ENCODE measurements at places on chromosomes 16 and 17.

GRCh38 chr16:71459510-71459909 is 2.5 kb downstream of the ZNF23 start:
- no peak for DNase-seq

GRCh38 chr17:65173284-65173793 is 36.2 kb downstream of the RGS9 start:
- DNase-seq: peak; percentile 79

DNA sequence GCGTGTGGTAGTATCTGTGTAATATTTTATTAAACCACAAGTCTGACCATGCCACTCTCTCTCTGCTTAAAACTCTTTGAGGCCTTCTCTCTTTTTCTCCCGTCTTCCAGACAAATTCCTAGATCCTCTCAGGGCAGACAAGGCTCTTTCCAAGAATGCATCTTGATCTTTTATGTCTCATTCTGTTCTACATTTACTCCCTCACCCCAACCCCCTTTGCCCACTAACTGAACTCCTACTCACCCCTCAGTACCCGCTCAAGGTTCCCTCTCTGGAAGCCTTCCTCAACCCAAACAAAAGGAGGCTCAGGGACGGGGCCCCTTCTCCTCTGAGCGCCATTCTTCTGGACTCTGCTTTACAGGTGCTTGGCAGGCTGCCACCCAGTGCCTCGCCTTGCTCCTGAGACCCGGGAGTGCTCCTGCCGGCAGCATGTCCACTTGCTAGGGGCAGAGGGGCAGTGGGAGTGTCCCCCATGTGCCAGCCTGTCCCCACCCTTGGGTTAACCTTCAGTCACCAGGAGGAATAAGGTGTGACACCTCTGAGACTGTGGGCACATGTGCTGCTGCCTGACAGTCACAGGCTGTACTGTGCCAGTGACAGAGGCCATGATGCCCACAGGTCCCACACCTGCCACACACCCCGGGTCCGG is 9.2 kb downstream of the SLC13A2 start:
- DNase-seq: no peak

GRCh38 chr17:64005734-64006167 is 7.6 kb downstream of the PRR29 start:
- no peak for DNase-seq

DNA sequence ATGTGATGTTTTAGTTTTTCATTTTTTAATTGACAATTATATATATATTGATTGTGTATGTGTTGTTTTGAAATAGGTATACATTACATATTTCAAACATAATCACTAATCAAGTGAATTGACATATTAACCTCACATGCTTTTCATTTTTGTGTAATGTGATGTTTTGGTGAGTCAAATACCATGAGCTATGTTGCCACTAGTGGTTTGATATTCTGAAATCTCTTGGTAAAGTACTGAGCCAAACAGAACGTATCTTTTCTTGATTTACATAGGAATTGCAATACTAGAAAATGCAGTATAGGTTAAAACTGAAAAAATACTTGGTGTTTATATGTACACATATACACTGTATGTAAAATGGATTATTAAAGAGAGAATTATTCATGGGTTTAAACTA is 65.2 kb upstream of the SIAH1 start:
- no peak for DNase-seq

- DNase-seq: peak; percentile 83
These were observed at the start of gene GIT1 for GRCh38 chr17:29589524-29590410. Gene GIT1 (minus strand): TSS chr17:29589648. CDS start chr17:29589378, 270 bp downstream.

- DNase-seq: peak; percentile 19
These were observed 1.1 kb downstream of the ZCCHC14 start for GRCh38 chr16:87491522-87492290.

DNA sequence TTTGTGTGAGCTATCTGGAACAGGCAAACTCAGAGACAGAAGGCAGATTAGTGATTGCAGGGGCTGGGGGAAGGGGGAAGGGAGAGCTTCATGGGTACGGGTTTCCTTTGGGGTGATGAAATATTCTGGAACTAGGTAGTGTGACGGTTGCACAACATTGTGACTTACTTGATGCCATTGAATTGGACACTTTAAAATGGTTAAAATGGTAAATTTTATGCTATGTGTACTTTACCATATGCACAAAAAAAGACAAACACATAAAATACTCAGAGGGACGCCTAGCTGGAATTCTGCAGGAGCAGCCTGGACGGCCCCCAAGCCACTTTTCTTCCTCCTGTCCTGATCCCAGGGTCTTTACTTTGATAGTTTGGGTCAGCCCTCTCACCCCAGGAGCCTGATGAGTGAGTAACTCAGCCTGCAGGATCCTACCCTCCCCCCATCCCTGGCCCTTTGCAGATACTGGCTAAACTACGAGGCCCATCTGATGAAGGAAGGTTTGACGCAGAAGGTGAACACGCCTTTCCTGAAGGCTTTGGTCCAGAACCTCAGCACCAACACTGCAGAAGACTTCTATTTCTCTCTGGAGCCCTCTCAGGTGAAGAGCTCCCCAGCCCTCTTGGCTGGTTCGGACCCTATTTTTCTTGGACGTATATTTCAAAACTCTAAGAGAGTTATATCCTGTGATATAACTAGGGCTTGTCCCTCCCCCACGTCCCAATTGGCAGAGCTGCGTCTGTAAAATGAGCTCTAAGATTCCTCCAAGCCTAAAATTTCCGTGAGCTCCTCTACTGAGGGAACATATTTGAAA is 7.8 kb downstream of the ADGRG3 start:
- DNase-seq: no peak

GRCh38 chr17:17824119-17824782 is 12.5 kb downstream of the SREBF1 start:
- DNase-seq: no peak

DNA sequence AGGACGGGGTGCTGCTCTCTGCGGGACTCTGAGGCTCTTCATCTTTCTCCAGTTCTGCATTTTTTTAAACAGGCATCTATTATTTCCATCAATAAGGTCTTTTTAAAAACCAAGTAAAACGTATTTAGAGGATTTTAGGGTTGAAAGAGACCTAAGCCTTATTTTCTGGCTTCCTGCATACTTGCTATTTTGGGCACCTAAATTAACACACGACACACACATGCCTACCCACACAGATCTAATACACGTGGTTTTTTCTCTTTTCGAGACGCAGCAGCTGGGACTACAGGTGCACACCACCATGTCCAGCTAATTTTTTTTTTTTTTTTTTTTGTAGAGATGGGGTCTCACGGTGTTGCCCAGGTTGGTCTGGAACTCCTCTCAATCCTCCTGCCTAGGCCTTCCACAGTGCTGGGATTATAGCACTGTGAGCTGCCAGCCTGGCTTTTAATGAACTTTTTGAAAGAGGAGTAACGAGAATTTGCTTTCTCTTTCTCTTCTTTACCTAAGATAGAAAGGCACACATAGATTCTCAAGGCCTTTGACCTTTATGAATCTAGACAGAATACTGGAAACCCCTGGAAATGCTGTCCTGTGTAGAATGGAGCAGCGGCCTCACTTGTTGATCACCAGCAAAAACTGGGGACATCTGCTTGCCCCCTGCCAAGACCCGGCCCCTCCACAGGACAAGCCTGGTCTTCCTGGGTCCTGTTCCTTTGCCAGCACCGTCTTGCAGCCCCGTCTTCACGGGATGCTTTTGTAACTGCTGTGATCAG is 13.8 kb downstream of the DNAAF8 start:
- DNase-seq: no peak

DNA sequence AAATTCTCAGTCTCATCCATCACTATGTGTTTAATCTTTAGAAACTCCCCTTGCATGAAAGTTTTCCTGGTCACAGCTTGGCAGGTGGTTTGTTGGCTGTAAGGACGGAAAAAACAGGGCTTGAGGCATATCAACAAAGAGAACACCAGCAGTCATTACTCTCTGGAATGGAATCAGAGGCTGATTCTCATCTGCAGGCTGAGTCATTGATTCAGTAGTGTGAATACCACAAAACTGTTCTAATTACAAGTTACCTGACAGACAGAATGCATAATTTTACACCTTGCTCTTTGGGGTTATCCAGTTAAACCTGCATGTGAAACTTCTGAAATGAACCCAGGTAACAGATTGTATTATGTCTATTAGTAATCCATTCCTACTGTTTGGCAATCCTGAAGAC is 11.5 kb upstream of the SLFN12L start:
- DNase-seq: no peak

DNA sequence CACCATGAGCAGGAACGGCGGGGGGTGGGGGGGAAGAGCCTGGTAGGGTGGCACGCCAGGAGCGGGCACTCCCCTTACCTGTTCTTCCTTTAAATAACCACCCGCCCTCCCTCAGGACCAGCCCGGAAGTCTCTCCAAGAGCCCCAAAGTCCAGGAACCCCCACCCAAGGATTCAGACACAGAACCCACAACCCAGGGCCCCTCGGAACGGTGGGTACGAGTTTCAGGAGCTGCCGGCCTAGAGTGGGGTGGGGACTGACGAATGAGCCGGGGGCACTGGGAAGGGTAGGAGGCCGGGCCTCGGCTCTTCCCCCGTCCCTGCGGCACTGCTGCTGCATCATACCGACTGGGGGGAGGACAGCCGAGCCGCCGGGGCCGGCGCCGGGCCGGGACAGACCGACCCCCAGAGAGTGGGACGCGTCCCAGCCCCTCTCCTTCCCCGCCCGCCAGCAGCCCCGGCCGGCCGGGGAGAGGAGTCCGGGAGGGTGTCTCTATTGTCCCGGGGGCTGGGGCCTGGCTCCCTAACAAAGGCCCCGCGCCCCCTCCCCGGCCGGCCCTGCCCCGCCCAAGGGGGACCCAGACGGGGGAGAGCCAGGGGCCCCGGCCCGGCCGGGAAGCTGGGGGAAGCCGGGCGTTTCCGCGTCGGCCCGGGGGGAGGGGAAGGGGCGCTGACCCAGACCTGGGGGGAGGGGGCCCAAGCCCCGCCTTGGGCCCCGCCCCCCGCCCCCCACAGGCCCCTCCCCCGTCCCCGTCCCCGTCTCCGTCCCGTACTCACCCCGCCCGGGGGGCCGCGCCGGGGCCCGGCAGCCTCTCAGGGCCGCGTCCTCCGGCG is 747 bp downstream of the ATXN7L3 start:
- DNase-seq: peak; percentile 39

DNA sequence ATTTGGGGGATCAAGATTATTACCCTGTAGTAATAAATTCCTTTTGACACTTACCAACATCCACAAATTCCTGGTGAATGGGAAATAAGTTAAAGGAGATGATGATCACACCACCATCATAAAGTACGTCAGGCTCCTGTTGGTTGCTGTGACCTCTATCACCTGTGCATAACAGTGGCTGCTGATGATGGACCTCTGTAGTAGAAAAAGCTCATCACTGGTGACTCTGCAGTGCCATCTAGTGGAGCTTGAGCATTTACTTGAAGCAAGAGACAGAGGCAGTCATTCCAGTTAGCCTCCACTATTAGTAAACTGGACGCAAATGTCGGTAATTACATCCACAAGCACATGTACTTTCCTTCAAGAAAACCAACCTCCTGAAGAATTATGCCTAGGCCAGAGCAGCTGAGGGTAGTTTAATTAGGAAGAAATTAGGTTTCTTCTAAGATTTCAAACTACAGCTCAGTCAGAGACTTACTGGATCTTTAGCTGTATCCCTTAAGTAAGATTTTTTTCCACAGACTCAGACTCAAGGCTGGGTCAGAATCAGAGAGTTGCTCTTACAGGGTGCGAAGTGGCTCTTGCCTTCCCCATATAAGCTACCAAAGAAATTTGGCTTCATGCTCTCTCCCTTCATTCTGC is 39.3 kb downstream of the CYB561 start:
- peak; percentile 69 for DNase-seq

GRCh38 chr17:56838687-56839086 is 4.7 kb downstream of the DGKE start:
- no peak for DNase-seq

DNA sequence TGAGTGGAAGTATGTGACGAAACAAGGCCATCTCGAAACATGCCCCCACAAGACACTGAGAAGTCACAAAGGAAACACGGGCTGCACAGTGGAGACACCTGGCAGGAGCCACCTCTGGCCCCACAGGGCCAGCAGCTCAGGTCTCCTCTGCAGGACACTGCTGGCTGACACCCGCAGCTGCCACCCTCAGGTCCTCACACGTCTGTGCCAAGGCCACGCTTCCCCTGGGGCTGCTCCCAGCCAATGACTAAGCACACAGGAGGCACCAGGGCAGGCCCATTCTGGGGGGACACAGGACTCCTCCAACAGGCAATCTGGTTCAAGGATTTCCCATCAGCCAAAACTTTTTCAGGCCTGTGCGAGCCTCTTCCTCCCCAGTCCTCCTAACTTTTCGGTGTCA is 36.4 kb downstream of the MBTPS1 start:
- DNase-seq: no peak

GRCh38 chr17:4530799-4531730 is 24.1 kb downstream of the MYBBP1A start:
- DNase-seq: no peak

GRCh38 chr16:2143878-2144485 is 4.4 kb upstream of the RAB26 start:
- no peak for DNase-seq

GRCh38 chr17:69198238-69198637 is 30.4 kb downstream of the ABCA10 start:
- no peak for DNase-seq

DNA sequence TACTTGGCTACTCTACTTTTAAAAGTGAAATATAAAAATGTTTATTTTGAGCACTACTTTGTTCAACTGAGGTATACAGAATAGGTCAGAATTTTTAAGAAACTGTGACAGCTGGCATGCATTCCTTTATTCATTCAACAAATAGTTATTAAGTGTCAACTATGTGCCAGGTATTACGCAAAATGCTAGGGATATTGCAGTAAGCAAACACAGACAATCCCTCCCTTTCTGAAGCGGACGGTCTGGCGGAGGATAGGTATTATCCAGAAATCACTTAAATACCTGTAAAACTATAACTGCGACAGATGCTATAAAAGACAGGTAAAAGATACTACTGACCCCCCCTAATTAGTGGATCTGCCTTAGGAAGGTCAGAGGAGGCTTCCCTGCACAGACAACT is 26.1 kb downstream of the METTL16 start:
- no peak for DNase-seq

GRCh38 chr17:48577946-48578615 is at the start of gene HOXB4:
Gene HOXB4 (minus strand): TSS chr17:48578350. CDS start chr17:48578319, 31 bp downstream.
- DNase-seq: peak; percentile 56

DNA sequence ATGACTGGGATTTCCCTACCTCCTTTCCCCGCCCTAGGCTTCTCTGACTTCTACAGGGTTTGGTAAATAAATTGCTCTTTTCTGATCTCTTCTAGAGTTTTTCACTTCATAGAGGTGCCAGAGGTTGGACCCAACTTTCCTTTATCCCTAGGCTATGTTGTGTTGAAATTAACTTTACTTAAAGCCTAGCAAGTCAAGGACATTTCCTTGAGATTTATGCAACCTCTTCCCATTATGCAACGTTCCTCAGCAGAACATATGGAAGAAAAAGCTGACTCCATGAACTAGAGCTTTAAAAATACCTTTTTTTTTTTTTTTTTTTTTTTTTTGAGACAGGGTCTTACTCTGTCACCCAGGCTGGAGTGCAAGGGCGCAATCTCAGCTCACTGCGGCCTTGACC is 15.5 kb downstream of the MPO start:
- DNase-seq: no peak

- no peak for DNase-seq
These were observed at the start of gene FSCN2 for GRCh38 chr17:81527591-81528383. Gene FSCN2 (plus strand): TSS chr17:81528377. CDS start chr17:81528532, 155 bp downstream.

GRCh38 chr16:70737377-70738082 is 51.7 kb upstream of the MTSS2 start:
- peak; percentile 88 for DNase-seq
